ENCODE measurements at places on chromosomes 2 and 18.

GRCh38 chr18:63040788-63041410 lies 278.7 kb downstream of the BCL2 start:
- DNase-seq: no peak

GRCh38 chr2:29187926-29188325 lies 72.7 kb downstream of the CLIP4 start:
- no peak for DNase-seq

- no peak for DNase-seq
Observed at GRCh38 chr2:106116248-106116647, 77.9 kb downstream of the UXS1 start.

- no peak for DNase-seq
Observed at GRCh38 chr2:53257287-53257686, 510.3 kb upstream of the CHAC2 start.

GRCh38 chr2:56474412-56475158 lies 290.8 kb downstream of the CCDC85A start:
- no peak for DNase-seq

DNA sequence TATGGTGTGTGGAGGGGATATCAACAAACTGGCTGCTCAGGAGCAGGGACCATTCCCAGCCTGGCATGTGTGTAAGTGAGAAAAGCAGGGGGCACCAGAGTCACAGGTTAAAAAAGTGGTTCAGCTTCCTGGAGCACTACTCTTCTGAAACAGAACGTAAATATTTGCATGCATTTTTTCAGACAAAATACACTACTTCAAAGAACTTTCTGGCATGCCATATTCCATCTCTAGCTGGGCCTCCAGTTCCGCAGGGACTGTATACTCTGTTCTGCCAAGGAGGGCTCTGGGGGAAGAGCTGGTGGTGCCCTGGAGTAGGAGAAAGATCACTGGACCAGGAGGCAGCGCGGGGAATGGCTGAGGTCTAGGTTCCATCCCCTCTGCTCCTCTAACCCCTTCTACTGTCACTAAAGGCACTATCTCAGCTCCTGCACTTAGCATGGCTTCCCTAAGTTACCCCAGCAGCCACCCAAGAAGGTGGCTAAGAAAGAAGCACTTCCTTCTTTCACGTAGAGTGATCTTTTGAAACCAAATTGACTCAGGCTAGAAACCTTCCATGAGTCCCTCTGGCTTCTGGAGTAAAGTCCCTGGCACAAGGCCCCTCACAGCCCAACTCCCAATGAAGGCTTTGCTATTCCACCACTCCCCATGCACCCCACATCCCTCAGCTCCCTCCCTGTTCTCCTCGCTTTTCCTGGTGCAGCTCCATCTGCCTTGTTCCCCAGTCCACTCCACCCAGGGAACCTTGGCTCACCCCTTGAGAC lies 57.6 kb upstream of the CABLES1 start:
- no peak for DNase-seq

DNA sequence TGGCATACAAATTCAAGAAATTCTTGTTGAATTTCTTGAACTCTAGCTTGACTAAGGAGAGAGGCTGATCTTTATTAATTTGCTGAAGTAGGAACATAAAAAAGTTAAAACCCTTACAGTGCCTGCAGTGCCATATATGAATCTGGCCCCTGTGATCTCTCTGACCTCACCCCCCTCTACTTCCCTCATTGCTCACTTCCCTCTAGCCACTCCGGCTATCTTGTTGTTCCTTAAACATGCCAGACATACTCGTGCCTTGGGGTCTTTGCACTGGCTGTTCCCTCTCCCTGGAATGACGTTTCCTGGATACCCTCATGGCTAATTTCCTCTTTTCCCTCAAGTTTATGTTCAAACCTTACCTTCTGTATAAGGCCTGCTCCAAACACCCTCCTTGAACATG lies 246.3 kb upstream of the SIX2 start:
- no peak for DNase-seq

DNA sequence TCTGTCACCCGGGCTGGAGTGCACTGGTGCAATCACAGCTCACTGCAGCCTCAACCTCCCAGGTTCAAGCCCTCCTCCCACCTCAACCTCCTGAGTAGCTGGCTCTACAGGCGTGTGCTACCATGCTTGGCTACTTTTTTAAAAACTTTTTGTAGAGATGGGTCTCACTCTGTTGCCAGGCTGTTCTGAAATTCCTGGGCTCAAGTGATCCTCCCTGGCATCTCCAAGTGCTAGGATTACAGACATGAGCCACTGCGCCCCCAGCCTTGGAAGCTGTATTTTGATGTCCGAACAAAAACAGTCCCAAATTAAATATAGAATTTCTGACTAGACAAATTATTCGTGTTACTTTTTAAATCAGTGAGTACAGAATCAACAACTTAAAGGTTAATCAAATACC lies 97.4 kb downstream of the ZNF516 start:
- DNase-seq: no peak

DNA sequence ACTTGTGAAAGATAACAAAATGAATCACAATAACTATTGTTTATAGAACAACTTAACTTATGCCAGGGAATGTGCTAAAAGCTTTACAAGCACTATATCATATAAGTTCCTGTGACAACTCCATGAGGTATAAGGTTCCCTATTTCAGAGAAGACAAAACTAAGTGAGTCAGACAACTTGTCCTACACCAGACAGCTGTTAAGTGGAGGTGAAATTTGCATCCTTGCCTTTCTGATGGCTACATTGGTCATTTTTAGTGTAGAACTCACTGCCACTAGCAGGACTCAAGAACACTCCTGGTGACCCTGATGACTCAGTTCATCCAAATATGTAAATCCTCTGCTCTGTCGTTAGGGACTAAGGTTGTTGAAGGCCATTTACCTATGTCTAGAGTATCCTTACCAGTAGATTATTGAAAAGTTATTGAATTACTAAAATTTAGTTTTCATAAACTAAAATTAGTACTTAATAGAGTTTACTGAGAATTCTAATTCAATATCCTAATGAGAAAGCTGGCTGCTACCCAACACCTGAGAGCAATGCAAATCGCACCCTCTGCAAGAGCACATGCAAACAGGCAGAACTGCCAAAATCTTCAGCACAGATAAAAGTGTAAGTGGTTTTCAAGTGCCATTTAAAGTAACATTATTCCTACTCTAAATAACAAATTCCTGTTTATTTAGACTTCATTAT lies 636.2 kb downstream of the NRXN1 start:
- no peak for DNase-seq

DNA sequence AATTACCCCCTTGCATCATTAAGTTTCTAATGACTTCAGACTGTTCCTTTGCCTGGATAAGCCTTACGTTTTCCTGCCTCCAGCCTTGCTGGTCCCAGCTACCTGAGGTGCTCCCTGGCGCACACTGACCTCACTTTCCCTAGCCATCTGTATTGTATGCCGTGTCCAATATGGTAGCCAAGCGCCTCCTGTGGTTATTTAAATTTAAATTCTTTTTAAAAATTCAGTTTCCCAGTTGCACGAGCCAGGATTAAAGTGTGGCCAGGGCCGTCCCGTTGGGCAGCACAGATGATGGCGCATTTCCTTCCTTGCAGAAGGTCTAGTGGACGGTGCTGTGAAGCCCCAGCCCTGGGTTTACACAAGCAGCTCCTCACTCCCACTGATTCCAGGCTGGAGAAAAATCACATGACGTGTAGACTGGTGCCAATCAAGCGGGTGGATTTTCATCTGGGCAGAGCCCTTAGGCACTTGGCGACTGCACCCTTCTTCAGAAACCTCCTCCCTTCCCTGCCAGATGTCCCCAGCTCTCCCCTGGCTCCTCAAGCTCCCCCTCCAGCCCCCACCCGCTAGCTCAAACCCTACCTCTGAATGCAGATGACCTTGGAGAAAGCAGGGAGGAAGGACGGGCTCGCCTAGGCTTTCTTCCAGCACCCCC lies 33.9 kb downstream of the ACKR3 start:
- no peak for DNase-seq

GRCh38 chr2:56248965-56249742 lies 65.4 kb downstream of the CCDC85A start:
- no peak for DNase-seq

GRCh38 chr2:45681675-45682074 lies 30.2 kb downstream of the PRKCE start:
- DNase-seq: no peak

DNA sequence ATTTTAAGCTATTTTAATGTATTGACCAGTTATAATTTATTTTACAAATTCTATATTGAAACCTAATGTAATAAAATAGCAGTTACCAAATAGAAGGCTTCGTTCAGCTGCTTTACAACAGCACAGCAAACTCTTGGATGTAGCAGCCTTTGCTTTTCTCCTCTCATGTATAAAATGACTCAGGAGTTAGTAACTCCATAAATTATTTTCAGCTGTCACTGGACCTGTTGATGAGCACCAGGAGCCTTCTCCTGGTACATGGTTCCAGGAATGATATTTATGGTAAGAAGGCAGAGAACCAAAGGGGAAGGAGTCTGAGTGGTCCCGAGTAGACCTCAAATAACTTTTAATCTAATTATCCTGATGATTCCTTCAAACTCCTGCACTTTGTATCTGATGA lies 256.4 kb upstream of the NETO1 start:
- DNase-seq: no peak

DNA sequence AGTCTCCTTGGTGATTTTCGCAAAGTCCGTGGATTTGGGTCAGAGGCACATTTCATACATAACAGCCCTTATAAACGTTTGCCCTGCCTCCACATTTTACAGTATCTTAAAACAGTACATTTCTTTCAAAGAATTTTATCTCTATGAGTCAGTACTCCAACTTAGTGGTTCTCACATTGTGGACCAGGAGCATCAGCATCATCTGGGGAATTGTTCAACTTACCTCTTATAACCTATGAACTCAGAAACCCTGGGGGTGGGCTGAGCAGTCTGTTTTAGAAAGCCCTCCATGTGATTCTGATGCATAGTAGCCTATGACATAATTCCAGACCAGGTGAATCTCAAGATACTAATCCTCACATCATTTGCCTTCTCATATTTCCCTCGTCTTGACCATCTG lies 12.4 kb downstream of the SUPT7L start:
- no peak for DNase-seq

GRCh38 chr2:151027151-151027550 lies 234.5 kb downstream of the RBM43 start:
- DNase-seq: no peak

DNA sequence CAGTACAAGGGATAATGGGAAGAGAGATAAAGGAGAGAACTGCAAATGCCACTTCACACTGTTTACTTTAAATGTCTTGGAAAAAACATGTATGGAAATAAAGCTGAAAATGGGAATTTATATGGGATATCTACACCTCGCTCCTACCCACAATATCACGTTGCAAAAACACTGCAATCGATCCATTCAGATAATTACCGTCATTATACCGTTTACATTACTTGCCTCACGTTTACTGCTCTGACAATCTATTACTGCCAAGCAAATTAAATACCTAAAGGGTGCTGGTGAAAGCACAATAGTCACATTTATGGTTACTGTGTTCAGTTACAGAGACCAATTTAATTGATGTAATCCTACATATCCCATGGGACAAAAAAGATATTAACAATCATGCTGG lies 214.7 kb upstream of the LYPD1 start:
- DNase-seq: no peak

DNA sequence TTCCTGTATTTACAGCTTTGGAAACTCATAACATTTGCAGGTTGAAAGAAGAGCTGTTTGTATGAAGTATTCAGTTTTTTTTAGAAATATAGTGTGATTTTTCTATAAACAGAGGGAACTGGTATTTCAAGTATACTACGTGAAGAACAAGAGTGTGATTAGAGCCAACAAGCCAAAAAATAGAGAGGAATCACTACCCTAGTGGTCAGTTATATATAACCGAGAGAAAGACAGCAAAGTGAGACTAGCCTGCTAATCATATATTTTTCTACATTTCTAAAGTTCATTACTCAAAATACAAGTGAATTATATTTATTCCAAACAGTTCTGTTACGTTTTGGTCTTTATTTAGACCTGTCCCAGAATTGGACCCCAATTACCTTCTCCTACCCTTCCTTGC lies 444.8 kb upstream of the NRP2 start:
- no peak for DNase-seq

DNA sequence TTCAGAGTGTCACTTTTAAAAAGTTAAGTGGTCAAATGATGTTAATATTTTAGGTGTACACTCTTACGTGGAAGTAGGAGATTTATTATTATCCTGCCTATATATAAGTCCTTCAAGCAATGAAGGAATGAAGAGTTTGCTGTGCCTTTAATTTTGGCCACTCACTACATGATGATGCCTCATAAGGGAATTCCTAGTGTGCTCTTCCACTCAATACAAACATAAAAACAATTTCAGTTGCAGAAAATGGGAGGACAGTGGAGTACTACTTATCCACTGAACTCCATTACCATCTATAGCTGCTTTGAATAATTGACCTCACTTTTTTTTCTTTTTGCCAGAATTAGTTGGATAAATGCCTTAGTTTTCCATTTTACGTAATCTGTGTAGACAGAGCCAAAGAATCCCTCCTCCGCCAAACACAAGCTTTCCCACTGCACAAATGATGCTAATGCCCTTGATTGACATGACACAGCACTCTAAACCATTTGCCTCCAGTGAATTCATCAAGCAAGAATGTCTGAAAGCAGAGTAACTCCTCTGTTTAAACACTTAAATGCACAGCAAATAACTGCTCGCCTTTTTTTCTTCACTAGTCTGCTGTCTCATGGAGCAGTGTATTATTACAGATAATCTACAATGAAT lies 751.1 kb upstream of the FANCL start:
- DNase-seq: no peak

DNA sequence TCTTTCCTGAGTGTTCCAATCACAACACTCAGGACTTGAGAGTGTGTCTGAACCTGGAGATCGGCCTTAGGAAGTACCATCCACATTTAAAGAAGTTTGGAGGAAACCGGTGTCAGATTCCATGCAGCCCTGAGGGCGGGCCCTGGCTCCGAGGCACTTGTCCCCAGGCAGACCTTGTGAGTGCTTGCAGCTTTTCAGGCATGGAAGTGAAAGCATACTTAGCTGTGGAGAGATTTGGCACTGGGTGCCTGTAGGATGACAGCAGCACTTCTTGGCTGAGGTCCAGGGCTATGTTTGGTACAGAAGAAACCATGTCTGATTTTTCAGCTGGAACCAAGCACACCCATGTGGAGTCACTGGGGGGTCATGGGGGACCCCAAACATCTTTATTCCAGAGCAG lies 230.8 kb downstream of the SEPTIN10 start:
- DNase-seq: no peak

GRCh38 chr2:128594953-128595677 lies 276.4 kb upstream of the HS6ST1 start:
- no peak for DNase-seq

GRCh38 chr2:221202431-221202830 lies 369.7 kb downstream of the EPHA4 start:
- DNase-seq: no peak

GRCh38 chr2:224958462-224958857 lies 83.8 kb downstream of the DOCK10 start:
- no peak for DNase-seq

DNA sequence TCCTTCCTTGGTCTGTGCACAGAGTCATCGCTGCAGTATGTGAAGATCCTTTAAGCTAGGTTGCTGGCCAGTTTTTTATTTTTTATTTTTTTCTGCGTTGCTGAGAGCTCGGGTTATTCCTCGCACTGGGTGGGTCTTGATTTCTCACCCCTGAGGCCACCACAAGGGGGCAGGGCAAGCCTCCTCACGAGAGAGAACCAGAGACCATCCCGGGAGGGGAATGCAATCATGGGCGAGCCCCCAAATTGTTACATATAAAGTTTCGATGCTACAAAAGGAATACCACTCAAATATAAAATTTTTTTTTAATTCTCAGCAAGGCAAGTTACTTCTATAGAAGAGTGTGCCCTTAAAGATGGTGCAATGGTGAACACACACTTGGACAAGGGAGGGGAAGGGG lies 24.9 kb downstream of the HTR2B start:
- no peak for DNase-seq

Data from GF-D8 (cell line).